Activated T-cell treated with anti-CD3 and anti-CD28 coated beads, Interleukin-2, amount 50 U/mL, for 4 hours (primary cell): ENCODE measurements at places on chromosomes 1 and 21.

DNA sequence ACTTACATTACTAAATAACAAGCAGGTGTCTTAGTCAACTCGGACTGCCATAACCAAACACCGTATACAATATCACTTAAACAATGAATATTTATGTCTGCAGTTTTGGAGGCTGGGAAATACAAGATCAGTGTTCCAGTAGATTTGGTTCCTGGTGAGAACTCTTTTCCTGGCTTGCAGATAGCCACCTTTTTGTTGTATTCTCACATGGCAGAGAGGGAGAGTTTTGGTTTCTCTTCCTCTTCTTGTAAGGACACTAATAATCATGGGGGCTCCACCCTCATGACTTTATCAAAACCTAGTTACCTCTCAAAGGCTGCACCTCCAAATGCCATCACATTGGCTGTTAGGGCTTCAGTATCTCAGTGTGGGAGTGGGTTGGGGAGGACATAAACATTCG, 82.9 kb upstream of the CACYBP start:
- DNase-seq: no peak

GRCh38 chr1:22001409-22001808, at the start of gene CELA3A:
Gene CELA3A, plus strand, starts transcription at chr1:22001657. Its CDS starts 18 bp downstream, at chr1:22001675.
- DNase-seq: no peak

- DNase-seq: peak; percentile 40
These were observed 323.3 kb downstream of the RPS6KC1 start for GRCh38 chr1:213374369-213374768.

DNA sequence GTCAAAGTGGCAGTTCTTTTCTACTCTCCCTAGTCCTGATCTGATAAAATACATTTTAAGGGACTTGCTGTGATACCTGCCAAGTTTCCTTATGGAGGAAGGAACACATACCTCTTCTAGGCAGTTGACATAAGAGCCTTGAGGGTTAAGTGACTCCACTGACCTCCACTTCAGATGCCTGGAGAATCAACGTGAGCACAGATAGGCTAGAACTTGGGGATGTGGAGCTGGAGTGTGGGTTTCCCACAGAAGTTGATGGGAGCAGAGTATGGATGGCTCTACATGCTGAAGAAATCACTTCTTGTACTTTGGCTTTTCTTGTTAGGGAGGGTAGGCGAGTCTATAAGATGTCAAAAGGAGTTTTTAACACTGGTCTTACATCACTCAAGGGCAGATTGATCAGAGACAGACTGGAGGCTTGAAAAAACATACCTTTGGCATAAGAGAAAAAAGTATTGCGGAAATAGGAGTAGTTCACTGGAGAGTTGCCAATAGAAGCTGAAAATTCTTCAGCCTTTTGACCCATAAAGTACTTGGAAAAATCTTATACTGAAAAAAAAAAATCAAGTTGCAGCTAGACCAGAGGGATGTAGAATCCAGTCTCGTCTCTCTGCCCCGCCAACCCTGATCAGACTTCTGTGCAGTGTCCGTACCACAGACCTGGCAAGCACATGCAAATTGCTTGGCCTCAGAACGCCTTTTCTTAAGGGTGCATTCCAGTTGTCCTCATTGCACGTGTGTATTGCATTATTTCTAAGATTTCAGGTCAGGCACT, 5.5 kb downstream of the RHOU start:
- no peak for DNase-seq

- no peak for DNase-seq
These were observed 51.1 kb downstream of the KCNH1 start for GRCh38 chr1:211082824-211083223.

DNA sequence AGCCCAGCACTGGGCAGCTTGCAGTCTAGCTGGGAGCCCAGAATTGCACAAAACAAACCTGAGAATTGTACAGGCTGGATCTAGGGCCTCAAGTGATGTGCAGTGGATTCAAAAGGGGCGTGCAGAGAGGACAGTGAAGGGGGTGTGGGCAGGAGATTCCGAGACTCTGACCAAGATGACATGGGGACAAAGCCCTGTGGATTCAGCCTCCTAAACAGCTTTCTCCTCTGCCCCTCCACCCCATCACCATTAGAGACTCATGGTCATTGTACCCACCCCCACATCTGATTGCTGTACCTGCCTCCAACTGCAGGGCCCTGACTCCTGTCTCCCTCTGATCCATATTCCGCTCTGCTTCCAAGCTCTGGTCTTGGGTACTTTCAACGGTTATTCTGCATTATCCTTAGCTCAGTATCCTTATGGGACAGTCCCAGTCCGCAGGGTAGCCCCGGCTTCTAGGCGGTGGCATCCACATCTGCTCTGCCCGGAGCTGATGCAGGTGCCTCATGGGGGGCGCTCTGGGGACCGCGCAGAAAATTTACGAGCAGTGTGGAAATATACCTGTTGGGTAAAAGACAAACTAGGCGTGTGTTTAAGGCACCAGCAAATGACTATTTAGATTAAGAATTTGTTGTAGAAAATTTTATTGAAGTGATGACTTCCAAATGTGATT, 1.7 kb upstream of the BMP8A start:
- no peak for DNase-seq

DNA sequence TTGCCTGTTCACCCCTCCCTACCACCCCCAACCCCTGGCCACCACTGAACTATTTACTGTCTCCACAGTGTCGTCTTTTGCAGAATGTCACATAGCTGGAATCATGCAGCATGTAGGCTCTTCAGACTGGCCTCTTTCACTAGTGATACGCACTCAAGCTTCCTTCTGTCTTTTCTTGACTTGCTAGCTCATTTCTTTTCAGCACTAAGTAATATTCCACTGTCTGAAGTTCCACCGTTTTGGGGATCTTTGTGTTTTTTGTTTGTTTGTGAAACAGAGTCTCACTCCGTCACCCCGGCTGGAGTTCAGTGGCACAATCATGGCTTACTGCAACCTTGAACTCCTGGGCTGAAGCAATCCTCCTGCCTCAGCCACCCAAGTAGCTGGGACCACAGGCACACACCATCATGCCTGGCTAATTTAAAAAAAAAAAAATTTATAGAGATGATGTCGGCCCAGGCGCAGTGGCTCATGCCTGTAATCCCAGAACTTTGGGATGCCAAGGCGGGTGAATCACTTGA, 43.4 kb upstream of the SLC25A33 start:
- no peak for DNase-seq
